Ascending aorta (tissue), 2 donors: ENCODE measurements at places on chromosomes 2 and 18. TPM values are rescaled to one million over a fixed set of nuclear protein-coding genes. Genes with fewer than 3 reads are reported as not detected.

DNA sequence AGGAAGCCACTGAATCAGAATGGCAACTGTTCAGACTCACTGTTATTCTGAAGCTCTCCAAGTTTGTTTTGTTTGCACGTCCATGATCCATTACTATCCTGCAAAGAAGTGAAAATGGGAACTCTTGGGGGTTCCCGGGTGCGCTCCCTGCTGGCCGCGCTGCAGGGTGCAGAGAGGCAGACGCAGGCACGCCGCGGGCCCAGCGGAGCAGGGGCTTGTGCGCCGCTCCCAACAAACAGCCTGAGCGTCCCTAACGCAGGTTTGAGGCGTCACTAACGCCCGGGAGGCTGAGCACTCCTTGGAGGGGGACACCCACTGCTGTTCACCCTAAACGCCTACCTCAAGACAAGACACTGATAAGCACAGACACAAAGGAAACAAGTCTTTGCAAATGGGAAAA is 14.3 kb upstream of the PIEZO2 start:
- no peak for DNase-seq

- no peak for DNase-seq
Observed at GRCh38 chr2:140442319-140442718, 1662.1 kb upstream of the NXPH2 start.

GRCh38 chr2:176072951-176073904 is 10.5 kb downstream of the EVX2 start:
- no peak for DNase-seq

SLC9A4 gene
- total RNA-seq: not detected

DNA sequence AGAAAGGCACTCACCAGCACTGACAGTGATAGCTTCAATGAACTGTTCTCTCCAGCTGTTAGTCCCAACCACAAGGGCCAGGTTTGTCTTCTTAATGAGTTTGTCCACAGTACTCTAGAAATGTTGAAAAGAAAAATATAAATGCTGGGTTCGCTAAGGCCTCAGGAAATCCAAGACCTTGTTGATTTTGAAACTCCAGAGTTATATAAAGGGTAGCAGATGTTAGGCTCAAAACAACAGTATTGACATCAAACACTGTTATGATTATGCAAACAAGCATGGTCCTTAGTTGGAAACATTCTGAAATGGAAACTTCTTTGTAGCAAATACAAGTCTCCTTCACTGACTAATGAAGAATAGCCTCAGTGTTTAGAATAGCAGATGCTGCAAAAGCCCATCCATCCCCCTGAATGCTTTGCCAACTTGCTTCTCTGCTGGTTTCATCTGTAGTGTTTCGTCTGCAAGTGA is 291.1 kb downstream of the SLC8A1 start:
- no peak for DNase-seq

RIT2 gene
- not detected for total RNA-seq

- DNase-seq: no peak
Observed at GRCh38 chr2:98433363-98433964, 11.2 kb upstream of the INPP4A start.

DNA sequence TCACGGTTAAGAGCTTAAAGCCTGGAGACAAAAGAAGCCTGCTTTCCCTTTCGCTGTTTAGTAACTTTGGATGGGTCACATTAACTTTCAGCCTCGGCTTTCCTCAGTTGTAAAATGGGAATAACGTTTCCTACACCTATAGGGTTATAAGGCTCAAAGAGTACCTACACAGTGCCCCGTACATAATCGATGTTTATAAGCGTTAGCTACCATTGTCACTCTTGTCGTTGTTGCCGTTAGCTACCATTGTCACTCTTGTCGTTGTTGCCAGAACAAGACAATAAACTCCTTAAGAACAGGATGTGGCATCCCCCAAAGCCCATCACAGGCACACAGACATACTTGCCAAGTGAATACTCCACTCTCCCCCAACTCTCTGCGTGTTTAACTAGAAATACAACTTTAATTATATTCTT is 901 bp upstream of the MFSD6 start:
- DNase-seq: no peak
